ENCODE measurements at places on chromosomes 7 and 10. TPM values are rescaled to one million over a fixed set of nuclear protein-coding genes. Genes with fewer than 3 reads are reported as not detected.

GRCh38 chr10:126671402-126671975 is 996 bp upstream of the C10orf90 start:
- no peak for DNase-seq

GRCh38 chr10:74968667-74969061 is 142.3 kb downstream of the KAT6B start:
- no peak for DNase-seq

DNA sequence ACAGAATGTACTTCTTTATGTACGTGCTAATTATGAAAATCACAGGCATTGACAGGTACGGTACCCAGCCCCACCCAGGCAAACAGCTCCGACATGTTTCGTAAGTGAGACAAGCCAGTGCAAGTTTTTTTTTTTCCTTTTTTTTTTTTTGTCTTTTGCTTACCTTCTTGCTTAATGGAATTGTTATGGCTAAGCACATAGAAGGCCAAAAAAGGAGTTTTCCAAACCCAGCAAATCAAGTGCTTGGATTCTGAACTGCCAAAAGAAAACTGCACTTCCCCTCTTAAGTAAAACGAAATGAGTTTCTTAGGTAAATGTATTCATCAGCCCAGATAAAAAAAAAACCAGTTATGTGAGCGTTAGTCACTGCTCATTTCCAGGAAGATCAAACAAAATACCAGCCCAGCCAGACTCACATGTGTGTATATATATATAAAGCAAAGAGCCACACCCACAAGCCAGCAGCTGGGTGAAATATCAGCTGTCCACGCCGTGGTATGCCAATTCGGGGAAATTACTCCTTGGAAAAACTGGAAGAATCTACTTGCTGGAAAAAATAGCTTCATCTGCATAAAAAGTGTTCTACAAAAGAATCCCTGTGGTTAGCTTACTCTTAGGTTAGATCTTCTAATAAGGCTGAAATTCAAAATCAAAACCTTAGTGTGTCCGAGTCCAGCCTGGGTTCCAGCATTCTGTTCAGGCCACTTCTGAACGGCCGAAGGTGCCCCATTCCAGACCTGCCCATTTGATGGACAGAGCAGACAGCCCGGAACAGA is 8.0 kb downstream of the KLF6 start:
- peak; percentile 37 for DNase-seq

GRCh38 chr7:31883761-31884164 is 186.4 kb downstream of the PDE1C start:
- no peak for DNase-seq

- DNase-seq, result no peak
These were observed 288.5 kb upstream of the POT1 start for GRCh38 chr7:125218076-125218475.

DNA sequence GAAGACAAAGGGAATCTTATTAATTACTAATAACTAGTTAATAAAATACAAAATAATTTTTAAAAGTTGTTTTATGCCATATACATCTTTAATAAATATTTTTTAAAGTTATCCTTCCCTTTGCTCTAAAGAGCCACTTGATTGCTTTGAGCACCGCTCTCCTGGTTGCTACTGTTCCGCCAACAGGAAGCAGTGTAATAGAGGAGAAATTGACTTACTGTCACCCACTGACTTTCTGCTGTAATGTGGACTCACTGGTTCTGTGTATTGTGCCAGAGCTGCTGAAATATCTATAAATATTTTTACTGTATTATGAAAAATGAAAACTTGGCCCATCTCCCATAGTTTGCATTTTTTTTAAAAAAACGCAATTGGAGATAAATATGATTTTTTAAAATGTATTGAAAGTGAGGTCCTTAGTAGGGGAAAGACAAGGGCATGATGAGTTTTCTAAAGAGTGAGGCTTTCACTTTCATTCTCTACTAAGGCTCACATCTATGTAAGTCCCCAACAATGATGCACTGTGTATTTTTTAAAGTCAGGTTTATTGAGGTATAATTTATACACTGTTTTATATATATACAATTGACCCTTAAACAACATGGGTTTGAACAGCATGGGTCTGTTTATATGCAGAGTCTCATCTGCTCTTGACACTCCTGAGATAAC is 100.5 kb downstream of the NPY start:
- no peak for DNase-seq

GRCh38 chr7:157446322-157446721 is 109.5 kb downstream of the DNAJB6 start:
- DNase-seq, result no peak

- no peak for DNase-seq
These were observed 170.4 kb downstream of the ZNF438 start for GRCh38 chr10:30861221-30861620.

Gene GPR85
- total RNA-seq, result not detected
